ENCODE measurements at places on chromosomes 16 and 17. TPM values are rescaled to one million over a fixed set of nuclear protein-coding genes. Genes with fewer than 3 reads are reported as not detected.

DNA sequence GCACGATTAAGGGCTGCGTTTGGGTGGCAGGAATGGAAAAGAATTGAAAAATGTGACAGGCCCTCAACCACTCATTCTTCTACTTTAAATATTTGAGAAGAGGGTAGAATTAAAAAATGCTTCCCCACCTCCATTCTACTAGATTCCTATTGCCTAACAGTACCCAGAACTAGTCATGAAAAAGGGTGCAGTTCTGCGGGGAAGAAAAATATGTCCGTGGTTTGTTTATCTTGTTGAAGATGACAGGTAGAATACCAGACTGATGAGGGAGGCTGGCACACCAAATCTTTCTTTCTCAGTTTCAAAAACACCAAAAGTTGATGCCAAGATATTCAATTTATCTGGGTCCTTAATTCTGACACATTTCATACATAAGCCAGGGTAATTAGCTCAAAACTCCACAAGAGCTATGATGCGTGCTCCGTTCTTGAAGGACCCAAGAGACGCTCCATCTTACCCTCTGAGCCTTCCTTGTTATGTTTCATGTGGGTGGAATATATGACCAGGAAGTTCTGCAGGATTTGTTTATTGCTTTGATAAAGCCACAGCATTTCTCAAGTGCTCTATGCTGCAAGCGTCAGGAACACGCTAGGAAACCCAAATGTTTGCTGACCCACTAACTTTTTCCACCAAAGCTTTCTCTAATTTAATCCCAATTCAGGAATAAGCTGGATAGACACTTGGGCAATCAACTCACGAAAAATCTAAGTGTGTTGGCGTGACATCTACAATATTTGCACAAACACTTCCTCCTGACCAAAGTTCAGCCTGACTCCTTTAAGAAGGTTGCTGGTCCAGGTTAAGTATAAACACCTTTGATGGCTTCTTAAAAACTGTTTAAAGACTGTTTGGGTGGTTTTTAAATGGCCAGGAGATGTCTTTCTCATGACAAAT is 20.6 kb upstream of the GAN start:
- DNase-seq = no peak

The MAPK8IP3 gene
- polyA plus RNA-seq = 84.3 TPM

DNA sequence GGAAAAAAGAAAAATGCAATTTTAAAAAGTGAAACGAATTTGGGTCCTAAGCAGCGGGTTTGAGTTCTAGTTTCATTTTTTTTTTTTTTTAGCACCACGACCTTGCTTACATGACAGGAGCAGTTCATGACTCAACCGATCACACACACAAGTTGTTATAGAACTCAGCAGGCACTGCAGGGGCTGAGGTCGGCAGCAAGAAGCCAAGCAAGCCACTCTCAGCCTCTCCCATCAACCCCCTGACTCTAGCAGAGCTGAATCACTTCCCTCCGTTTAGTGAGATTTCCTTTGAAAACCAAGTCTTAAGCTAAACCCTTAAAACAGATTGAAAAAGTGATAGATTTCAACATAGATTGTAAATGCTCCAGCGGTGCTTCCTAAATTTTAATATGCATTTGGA is 520.8 kb downstream of the HAPSTR1 start:
- no peak for DNase-seq

The CTCF gene
- 80.2 TPM for polyA plus RNA-seq

DNA sequence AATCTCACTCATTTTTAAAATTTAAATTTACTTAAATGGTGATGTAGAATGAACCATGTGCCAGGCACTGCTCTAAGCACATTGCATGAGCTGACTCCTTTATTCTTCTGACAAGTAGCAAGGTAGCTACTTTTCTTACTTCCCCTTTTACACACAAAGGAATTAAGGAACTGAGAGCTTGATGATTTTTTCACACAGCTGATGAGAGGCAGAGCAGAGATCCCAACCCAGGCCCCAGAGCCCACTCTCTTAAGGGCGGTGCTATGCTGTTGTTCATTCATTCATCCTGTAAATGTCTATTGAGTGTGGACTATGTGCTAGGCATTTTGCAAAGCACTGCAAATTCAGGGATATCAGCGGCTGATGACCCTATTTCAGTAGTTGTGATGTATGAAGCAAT is 17.9 kb downstream of the SEC14L5 start:
- no peak for DNase-seq

GRCh38 chr16:72740347-72740746 is 307.6 kb downstream of the ZFHX3 start:
- DNase-seq = no peak

- DNase-seq = no peak
Measured at GRCh38 chr17:64777415-64778239, 115.5 kb upstream of the SMURF2 start.

The OR1F1 gene
- polyA plus RNA-seq = not detected

DNA sequence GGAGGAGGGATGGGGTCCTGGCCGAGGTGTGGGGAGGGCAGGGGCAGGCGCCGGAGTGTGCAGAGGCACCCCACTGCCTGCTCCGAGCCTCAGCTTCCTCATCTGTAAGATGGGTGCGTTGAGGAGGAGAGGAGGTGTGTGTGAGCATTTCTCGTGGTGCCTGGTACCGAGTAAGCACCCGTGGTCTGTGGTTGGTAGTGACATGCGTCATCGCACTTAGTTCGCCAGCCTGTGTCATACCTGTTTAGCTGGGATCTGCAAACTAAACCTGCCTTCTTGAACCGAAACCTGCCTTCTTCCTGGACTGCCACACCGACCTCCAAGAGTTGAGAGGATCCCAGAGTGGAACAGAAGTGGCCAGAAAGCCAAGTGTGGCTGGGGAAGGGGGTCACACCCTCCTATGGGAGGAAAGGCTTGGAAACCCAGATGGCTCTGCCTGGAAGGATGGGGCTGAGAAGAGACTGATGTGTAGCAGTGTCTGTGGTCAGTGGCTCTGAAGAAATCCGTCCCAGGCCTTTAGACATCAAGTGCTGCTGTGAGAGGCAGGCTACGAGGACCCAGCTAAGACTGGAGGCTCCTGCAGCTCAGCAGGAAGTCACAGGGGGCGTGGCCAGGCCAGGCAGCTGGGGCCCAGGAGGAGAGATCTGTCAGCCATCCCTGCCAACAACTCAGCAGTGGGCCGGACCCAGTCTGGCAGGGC is 162.6 kb upstream of the PLCG2 start:
- DNase-seq = no peak

- DNase-seq = no peak
Measured at GRCh38 chr16:56198006-56198754, 6.9 kb downstream of the GNAO1 start.

The AIPL1 gene
- not detected for polyA plus RNA-seq

- DNase-seq = no peak
Measured at GRCh38 chr16:23843143-23843542, 7.4 kb downstream of the PRKCB start.

DNA sequence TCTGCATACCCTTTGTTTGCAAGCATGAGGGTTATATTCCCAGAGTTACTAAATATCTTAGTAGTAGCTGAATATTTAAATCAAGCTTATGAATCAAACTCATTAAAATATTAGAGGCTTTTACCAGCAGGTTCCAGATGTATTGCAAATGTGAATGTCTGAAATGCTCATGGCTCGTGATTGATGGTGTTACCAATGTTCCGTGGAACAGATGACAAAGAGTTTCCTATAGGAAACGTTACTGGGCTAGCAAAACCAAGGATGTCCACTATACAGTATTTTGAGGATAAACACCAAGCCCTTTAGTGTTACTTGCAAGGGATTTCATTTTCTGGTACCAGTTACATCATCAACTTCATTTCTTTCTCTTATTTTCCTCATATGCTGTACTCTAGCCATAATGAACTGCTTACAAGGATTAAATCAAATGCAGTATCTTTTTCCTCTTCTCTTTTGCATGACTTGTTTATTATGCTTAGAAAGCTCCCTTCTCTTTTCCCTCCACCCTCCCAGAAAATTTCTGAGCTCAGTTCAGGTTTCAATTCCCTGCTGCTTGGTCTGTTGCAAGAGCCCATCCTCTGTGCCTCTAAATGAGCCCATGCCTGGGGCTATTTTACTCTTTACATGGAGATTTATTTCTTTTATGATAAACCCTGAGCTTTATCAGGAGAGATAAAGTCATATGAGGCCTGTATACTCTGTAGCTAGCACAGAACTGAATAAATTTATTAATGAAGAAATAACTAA is 1537.1 kb upstream of the GOT2 start:
- DNase-seq = no peak

The COX10 gene
- polyA plus RNA-seq = 13.2 TPM

DNA sequence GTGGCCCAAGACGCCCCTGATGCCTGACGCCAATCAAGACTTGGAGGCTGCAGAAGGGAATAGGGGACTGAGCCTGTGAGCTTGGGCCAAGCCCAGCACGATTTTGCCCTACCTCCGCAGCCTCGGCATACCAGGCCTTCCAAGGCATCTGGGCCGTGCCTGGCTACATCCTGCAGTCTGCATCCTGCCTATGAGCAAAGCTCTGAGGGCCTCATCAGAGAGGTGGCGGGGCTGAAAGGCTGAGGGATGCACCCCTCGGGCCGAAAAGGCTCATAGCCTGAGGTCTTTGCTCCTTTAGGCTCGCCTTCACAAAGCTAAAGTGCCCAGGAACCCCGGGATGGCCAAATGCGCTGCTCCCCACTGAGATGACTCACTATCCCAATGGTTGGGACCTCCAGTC is 2.5 kb downstream of the SEZ6 start:
- no peak for DNase-seq

- no peak for DNase-seq
Measured at GRCh38 chr17:77798481-77798880, 160.0 kb upstream of the TNRC6C start.

DNA sequence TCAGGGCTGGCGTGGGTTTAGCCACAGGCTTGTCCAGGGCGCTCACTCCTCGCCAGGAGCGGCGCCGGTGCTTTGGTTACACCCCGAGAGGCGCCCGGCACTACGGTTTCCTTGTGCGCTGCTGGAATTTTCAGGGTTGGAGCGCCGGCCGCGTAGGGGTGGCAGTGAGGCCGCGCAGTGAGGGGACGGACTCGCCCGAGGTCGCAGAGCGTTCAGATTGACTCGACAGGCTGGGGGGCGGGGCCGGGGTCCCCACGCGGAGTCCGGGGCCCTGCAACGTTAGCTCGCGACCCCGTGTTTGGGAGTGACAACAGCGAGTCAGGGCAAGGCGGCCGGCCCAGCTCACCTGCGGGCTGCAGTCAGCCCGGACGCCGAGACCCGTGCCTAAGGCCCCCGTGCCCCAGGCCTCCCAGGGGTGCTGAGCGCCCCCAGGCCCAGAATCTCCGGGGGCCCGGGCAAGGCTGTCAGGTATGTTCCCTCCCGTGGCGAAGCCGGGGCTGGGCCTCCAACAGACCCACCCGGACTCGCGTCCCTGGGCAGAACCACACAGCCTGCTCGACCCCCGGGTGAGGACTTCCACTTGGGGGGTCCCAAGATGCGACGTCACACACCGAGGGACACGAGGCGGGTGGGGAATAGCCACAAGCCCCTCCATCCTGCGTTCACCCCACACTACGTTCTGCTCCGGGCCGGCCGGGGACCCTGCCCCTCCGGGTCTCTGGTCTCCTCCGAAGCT is 1.3 kb upstream of the ACTG1 start:
- DNase-seq = peak; percentile 62

DNA sequence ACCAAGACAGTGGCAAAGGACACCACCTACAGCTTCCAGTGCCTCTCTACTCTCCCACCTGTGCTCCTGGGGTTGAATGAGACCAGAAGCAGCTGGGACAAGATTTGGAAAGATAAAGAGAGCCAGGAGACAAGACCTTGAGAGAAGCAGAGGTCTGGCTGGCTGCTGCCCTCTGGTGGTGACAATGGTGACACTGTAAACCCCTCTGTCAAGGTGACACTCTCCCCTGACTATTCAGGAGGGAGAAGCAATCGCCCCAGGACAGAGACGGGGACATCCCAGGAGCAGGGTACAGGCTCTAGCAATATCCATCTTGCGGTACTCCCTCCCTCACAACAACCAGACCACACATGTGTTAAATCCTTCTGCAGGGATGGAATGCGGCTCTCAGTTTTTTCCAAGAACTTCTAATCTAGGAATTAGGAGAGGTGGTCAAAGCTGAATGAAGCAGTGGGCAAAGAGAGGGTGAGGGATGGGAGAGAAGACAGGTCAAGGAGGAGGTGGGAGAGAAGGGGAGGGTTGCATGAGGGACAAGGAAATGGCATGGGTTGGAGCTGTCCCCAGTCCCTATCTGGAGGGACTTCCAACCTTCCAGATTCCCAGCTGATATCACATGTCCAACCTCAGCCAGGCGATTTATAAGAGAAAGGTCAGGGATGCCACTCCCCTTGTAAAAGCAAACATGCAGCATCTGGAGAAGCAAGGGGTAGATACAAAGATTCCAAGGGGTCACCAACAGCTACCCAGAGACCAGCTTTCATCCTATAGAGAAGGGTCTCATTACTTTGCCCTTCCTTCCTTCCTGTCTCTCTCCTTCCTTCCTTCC is 2.9 kb downstream of the PHOSPHO1 start:
- DNase-seq = peak; percentile 91

The PRSS36 gene
- polyA plus RNA-seq = 1.9 TPM

The DOC2B gene
- polyA plus RNA-seq = 3.4 TPM

DNA sequence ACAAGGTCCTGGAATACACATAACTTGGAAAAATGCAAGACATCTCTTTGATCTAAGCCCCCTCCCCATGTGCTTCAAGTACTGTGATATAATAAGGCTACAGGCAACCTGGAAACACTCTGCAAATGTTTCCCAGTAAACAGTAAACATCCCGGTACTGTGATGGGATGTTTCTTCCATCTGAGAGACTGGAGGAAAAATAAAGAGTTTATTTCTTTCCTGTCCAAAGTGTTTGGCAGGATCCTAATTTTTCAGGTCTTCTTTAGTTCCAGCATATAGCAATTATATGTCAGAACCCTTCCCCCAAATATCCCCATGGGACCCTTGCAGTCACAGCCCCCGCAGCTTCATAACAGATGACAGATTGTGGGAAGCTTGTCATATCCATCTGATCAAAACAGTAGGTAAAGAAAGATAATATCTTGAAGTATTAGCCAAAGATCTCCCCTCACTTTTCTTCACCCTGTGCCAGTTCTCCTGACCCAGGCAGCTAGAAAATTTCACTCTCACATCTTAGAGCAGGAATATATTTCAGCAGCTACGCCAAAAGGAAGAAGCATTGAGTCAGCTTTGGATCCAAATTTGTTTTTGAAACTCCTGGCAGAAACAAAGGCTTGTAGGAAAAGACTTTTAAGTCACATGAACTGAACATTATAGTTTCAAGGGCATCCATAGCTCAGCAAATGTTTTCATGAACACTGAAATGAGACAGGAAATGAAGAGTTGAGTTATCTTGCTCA is 141.3 kb downstream of the HS3ST3A1 start:
- no peak for DNase-seq

The MYH1 gene
- polyA plus RNA-seq = not detected

The TVP23A gene
- polyA plus RNA-seq = 5.9 TPM

All from left lung (tissue), 14 donors.